ENCODE measurements at places on chromosomes 1 and 21. TPM values are rescaled to one million over a fixed set of nuclear protein-coding genes. Genes with fewer than 3 reads are reported as not detected.
A peak's percentile ranks its signal among the peaks of the same experiment; 100 is the strongest.

FH gene
- total RNA-seq: 234 TPM

SPATA45 gene
- total RNA-seq: not detected

- DNase-seq: no peak
Observed at GRCh38 chr1:39003281-39003680, 12.2 kb downstream of the AKIRIN1 start.

SLC2A5 gene
- total RNA-seq: 2.1 TPM

- DNase-seq: no peak
Observed at GRCh38 chr1:145729196-145729595, 9.9 kb downstream of the CD160 start.

DNAI4 gene
- 13.5 TPM for total RNA-seq

DNA sequence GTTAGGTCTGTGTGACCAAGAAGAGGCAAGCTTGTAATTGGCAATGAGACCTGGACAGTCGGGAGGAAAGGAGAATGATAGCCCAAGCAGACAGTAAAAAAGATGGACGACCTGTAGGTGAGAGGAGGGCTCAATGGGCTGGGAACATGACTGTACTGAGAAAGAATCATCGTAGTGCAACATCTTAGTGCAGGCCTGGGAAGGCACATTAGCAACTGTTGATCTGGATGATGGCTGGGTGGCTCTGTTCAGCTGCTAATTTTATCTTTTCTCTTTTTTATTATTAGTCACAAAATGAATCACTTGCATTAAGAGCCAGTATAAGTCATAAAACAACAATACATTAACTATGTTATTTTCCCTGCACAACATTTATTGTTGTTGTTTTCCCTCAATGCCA lies 32.9 kb downstream of the IFI44 start:
- no peak for DNase-seq

DNA sequence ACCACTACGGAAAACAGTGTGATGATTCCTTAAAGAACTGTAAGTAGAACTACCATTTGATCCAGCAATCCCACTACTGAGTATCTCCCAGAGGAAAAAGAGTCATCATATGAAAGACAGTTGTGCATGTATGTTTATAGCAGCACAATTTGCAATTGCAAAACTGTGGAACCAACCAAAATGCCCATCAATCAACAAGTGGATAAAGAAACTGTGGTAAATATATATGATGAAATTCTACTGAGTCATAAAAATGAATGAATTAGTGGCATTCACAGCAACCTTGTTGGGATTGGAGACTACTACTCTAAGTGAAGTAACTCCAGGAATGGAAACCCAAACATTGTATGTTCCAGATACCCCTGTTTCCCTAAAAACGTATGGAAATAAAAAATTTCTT lies 337.0 kb upstream of the PTBP2 start:
- no peak for DNase-seq

AMY2A gene
- not detected for total RNA-seq

- no peak for DNase-seq
Observed at GRCh38 chr1:81812712-81813111, 12.0 kb downstream of the ADGRL2 start.

CDK18 gene
- 172 TPM for total RNA-seq

- DNase-seq: peak; percentile 89
Observed at GRCh38 chr1:153985941-153986761, at the start of gene RAB13. TSS of gene RAB13 (minus strand) at chr1:153986339. CDS start at chr1:153986236, 103 bp downstream.
